ENCODE measurements at places on chromosomes 5 and 9.

DNA sequence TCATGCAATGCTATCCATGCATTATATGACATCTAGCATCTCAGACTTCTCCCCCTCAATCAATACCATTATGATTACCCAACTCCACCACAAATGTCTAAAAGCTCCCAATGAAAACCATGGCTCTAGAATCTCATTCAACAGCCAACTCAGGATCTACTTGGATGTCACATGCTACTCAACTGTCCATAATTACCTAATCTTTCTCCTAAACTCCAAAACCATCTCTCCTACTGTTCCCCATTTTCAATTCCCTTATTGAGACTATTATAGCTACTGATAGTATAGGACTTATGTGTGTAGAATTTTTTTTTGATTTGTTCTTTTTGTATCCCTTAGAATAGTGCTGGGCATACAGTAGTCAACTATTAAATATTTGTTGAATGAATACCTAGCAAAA lies 8.2 kb upstream of the STRBP start:
- DNase-seq, result no peak

GRCh38 chr9:13332571-13332970 lies 53.1 kb upstream of the MPDZ start:
- no peak for DNase-seq

DNA sequence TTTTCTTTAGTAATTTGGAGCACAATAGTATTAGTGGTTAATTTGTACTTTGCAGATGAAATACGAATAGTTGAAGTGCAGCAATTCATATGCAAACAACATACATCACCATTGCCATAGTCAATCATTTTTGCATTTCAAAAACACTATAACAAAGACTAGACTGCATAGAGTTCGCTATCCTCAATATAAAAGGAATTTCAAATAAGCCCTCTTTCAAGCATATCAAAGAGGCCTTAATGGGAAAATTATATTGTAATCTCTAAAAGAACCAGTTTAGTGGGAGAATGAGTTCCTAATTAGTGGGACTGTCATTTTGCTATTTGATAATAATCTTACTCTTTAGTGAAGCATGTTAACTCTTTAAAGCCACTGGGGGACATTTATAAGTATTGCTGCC lies 2302.3 kb upstream of the C9orf72 start:
- DNase-seq, result no peak

DNA sequence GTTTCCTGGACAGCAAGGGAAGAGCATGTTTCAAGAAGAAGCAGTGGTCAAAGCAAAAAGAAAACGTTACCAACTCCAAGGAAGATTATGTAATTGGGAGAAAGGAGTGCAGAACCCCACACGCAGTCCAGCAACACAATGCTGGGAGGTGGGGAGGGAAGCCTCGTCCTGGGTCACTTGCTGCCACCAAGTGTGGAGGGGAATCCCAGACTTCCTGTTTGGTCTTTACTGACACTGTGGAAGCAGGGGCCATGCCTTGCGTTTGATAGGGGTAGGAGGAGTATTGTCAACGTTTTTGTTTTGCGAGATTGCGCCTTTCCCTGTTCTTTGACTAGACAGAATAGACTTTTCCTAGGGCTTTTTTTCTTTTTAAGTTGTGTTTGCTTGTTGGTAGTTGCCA lies 421.0 kb downstream of the KDM4C start:
- no peak for DNase-seq

- DNase-seq, result no peak
Measured at GRCh38 chr9:100465761-100466160, 7.2 kb upstream of the TMEFF1 start.

GRCh38 chr5:155052532-155052931 lies 39.0 kb downstream of the KIF4B start:
- DNase-seq, result no peak

DNA sequence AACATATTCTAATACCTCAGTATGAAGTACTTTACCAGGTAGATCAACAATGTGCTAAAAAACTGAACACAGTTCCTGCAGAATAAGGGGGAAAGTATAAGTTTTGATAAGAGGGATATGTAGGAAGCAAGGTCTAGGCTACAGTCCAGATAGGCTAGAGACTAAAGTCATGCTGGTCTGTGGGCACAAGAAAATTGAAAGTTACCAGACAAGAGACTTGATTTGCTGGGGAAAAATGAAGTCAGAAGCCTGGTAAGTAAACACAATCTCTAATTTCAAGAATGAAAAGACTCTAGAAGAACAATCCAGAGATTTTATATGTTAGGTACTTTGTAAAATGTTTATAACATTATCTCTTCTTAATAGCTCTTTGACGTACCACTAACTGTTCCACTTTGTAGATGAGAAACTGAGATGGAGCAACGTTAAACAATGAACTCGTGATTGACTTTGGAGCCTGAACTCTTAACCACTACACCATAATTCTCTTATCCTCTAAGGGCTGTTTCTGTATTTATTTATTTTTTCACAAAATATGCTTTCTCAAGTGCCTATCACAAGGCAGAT lies 19.5 kb downstream of the ADAMTS6 start:
- DNase-seq, result no peak

DNA sequence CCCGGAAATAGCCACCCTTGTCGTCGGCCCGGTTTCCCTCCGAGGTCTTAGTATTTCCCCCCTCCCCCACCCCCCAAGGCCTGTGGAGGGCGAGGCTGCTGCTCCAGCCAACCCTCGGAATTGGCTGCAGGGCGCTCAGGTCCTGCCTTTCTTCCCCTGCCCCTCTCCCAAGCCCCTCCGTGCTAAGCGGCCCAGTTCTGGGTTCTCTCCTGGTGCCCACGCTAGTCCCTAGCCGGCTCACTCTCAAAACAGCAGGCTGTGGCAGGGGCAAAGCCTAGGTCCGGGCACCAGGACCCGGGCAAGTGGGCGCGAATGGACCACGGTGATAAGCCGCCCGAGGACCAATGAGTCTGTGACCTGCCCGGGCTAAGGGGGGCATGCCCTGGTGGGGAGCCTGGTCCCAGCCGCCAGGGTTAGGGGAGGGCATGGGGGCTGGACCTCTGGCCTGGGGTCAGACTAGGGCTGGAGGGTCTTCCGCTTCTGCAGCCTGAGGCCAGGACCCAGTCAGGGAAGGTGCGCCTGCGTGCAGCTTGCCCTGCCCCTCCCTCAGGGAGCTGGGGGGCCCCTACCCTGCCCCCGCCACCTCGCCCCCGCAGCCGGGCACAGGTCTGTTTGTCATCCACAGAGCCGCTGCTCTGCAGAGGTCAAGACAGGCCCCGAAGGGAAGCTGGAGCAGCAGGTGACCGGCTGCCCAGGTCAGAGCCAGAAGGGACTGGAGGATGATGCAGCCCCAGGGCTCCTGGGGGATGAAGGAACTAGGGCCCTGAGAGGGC lies 5.0 kb upstream of the IRX4 start:
- no peak for DNase-seq

DNA sequence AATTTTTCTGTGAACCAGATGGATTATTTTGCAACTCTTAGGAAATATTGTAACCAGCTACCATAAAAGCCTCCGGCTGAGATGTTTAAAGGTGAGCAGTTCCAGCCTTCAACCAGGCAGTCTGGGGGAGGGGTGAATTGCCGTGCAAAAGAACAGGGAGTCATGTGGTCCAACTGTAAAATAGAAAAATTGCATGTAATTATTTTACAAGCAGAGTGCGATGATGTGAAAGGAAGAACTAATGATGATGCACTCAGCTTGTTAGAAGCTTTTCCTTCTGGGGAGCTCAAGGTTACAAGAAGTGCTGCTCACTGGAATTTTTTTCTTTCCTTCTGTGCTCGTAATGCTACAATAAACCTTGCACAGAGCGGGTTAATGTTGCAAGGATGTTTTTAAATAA lies 188.7 kb upstream of the ITGA1 start:
- DNase-seq, result no peak

DNA sequence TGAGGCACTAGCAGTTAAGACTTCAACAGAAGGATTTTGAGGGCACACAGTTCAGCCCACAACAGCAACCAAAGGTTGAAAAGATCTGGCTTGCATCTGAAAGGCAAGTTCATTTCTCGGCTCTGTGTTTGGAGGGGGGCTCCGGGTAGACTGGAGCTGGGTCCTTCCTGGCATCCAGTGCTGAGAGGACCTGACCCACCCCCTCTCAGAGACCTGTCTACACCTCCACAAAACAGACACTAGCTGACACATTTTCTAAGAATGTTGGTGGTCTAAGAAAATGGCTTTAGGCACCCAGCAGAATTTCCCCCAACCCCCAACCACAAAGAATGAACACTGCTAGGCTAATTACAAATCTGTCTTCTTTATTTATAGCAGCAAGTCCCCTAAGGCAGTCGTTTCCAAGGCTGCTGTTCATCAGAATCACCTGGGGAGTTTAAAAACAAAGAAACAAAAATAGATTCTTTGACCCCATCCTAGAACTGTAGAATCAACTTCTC lies 6.2 kb upstream of the PTCH1 start:
- no peak for DNase-seq

DNA sequence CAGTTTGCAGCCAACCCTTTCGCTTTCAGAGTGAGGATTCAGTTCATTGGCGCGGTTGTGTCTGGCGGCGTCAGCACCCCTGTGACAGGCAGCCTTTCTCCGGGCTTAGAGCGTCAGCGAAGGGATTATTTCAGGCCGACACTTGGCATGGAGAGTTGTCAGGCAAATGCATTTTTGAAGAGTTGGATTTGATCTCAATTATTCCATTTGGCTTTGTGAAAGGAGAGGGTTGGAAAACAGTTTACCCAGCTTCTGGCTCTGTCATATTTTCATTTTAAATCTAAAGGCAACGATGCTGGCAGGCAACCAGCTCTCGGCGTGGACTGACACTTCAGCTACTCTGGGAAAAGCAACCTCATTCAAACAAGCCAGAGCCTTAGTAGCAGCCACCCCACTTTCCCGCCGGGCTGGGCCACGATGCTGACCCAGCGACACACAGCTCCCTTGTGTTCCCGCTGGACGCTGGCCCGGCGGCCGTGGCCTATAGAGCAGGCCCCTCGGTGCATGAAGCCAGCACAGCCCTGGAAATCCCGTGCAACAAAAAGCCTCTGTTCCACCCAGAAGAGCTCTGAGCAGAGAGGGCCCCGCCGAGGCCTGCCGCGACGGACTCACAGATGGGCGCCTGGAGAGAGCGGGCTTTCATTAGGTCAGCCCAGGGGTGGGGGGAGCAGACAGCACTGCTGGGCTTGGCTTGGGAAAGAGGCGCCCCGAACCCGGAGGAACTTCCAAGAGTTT lies 28.9 kb upstream of the LPCAT1 start:
- DNase-seq, result peak; percentile 17

GRCh38 chr5:111735583-111736270 lies 21.3 kb downstream of the NREP start:
- peak; percentile 96 for DNase-seq

- peak; percentile 59 for DNase-seq
Measured at GRCh38 chr9:134758949-134759607, 117.5 kb downstream of the COL5A1 start.

DNA sequence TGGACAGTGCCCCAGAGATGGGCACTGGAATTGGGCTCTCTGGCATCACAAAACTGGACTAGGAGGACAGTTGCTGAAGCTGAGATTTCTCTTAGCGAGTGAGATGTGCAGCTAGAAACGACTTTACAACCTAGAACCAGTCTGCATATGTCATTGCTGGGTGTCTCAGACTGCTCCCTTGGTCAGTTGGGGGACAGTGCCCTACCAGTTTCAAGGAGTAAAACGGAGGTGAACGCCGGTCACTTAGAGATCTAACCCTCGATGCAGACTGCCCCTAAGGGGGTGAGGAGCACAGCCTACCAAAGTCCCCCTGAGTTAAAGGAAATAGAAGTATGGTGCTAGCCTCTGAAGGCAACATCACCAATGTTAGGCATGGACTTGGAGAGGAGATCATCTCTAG lies 704.4 kb upstream of the CDH9 start:
- no peak for DNase-seq

- no peak for DNase-seq
Measured at GRCh38 chr5:73777192-73777591, 151.2 kb downstream of the ARHGEF28 start.

DNA sequence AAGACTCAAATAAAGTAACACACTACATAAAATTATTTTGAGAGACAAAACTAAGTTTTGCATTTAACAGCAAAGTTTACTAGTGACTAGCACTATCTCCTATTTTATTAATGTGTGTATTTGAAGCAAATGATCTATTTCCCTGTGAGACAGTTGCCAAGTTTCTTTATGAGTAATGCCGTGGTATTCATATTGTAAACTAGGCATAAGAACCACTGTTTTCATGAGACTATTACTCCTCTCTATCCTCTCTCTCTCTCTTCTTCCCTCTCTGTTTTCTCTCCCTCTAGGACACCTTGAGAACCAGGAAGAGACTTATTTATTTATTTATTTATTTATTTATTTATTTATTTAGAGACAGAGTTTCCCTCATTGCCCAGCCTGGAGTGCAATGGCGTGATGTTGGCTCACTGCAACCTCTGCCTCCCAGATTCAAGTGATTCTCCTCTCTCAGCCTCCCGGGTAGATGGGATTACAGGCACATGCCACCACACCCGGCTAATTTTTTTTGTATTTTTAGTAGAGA lies 61.1 kb downstream of the MLANA start:
- DNase-seq, result peak; percentile 54

DNA sequence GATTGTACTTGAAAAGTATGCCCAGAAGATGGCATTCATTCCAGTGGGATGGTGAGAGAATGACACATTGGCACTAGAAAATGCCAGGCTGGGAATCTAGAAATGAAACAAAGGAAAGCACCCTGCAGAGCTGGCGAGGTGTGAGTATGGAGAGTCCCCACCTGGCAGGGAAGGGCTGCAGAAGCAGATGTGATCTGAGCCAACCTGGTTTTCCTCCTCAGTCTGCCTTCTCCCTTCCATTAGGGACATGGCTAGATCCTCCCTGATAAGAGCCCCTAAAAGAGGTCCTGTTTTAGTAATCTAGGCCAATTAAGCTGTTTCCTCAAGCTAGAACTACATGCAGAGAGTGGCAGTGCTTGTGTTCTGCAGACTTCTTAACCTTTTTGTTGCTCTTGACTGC lies 24.7 kb upstream of the TNFSF15 start:
- no peak for DNase-seq

DNA sequence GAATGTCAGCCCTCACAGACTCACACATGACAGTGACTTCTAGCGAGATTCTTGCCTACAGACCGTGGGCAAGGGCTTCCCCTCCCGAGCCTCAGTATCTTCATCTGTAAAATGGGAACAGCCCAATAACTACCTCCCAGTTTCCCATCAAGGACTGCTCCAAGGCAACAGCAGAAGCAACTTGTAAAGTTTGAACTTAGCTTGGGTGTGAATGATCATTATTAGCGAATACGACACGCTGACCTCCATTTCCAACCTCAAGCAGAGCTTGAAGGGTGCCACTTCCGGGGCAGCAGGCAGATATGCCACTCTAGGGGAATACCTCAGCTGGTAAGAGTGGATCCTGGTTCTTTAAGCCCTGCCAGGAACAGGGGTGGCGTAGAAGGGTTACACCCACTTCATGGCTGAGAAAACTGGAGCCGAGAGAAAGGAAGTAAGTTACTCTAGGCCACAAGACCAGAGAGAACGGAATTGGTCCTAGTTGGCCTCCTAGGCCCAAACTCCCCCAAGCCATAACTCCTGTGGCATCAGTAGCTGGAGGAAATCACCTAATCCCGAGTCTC lies 2.0 kb downstream of the RNF44 start:
- DNase-seq, result no peak
